ENCODE measurements at places on chromosomes 13 and 19.

- DNase-seq, result no peak
Observed at GRCh38 chr19:14682084-14682483, 7.4 kb upstream of the ADGRE3 start.

DNA sequence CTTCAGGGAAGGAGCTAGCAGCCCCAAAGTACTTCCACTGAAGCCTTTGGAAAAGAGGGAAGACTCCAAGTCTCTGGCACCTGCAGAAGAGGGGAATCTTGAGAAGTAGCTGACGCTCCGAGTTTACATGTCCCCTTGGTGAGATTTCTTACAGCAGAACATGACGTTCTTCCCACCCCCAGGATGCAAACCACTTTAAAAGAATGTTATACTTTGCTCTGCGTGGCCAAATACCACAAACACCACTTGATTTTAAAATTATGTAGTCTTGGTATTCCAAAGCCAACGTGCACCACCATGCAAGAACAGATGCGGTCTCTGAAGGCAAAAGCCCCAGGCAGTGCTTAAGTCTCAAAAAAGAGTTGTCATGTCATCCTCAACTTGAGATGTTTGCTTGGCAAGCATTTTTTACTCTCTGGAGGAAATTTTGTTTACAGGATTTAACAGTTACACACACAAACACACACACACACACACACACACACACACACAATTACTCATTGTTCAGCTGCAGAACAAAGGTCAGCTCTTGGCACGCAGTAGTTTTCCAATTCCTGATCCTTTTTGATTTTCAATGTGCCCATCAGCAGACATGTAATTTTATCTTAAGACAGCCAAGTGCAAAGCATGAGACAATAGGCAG, 106.1 kb downstream of the RGCC start:
- no peak for DNase-seq

GRCh38 chr19:827710-828321, at the start of gene AZU1:
Gene AZU1 (plus strand): TSS chr19:827837. CDS start chr19:827847, 10 bp downstream.
- DNase-seq, result no peak

- no peak for DNase-seq
Observed at GRCh38 chr13:21080593-21080891, 19.2 kb upstream of the LATS2 start.

DNA sequence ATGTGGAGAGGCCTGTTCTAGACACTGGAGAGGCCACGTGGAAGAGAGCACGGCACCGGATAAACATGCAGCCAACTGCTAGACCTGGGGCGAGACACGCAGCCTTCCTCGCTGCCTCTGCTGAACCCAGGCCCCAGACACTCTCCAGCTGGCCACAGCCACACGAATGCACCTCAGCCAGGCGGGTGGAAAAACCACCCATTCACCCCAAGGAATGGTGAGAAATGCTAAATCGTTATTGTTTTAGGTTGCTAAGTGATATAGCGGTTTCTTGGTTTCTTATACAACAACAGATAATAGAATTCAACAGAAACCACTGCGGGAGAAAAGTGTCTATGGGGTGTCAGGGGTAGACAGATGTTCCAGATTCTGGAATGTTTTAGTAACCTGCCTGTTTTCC, 52.5 kb downstream of the STK24 start:
- no peak for DNase-seq

- DNase-seq, result no peak
Observed at GRCh38 chr13:83372786-83373185, 509.5 kb downstream of the SLITRK1 start.

- no peak for DNase-seq
Observed at GRCh38 chr13:100542826-100543156, 45.8 kb downstream of the GGACT start.

Data from NCI-H1048 (cell line).